GM12892 (cell line): ENCODE measurements at places on chromosomes 13 and 19.

DNA sequence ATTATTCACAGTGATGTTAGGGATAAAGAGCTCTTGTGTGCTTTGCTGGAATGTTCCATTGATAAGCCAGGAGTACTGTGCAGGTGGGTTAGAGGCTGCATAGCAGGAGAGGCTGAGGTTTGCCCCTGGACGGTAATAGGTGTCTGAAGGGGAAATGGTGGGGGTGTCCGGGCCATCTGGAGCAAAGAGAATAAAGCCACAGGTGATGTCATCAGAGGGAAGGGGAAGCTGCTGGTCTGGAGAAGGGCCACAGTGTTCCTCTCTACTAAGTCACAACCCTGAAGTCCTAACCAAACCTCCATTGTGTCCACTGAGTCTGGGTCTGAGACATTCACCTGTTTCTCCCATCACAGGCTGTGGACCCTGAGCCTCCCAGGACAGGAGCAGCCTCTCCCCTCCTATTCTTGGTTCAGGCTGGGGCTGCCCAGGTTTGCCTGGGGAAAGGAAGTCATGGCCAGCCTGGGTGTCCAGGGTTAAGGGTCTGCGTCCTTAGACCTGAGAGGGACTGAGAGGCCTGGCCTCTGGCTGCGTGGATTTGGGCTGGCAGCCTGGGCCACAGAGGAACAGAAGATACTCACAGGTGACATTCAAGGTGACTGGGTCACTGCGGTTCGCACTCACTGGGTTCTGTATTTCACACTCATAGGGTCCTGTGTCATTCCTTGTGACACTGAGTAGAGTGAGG lies 6.8 kb downstream of the CEACAM1 start:
- no peak for DNase-seq

- no peak for DNase-seq
Measured at GRCh38 chr13:34308725-34309124, 490.8 kb downstream of the RFC3 start.

DNA sequence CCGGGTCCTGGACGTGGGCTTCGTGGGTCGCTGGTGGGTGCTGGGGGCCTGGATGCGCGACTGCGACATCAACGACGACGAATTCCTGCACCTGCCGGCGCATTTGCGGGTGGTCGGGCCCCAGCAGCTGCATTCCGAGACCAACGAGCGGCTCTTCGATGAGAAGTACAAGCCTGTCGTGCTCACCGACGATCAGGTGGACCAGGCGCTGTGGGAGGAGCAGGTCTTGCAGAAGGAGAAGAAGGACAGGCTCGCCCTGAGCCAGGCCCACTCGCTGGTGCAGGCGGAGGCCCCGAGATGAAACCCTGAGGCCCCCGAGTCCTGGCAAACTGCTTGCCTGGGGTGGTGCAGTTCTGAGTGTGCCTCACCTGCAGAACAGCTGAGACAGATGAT lies 787 bp downstream of the TIMM29 start:
- DNase-seq = no peak

DNA sequence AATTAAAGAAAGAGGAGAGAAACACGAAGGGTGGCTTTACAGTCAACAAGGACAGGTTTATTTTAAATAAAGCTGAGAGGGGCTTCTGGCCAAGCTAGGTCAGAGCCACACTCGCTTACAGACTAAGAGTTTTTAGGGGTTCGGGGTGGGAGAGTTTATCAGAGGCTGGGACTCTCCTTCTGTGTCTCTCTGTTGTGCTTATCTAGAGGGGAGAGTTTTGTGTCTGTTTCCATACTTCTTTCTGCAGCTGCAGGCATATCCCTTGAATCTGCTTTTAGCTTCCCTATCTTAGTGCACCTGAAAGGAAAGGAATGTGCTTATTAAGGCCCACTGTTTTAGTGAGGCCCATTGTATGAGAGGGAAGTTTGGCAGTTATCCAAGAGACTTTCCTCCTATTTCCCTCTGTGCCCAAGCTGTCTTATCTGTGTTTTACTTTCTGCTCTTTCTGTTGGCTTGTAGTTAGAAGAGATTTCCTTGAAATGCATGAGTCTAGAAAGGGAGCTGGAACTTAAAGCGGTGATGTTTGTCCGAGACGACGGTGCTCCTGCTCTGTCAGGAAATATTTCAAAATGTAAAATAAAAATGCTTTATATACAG lies 275.3 kb downstream of the KCTD12 start:
- DNase-seq = no peak

DNA sequence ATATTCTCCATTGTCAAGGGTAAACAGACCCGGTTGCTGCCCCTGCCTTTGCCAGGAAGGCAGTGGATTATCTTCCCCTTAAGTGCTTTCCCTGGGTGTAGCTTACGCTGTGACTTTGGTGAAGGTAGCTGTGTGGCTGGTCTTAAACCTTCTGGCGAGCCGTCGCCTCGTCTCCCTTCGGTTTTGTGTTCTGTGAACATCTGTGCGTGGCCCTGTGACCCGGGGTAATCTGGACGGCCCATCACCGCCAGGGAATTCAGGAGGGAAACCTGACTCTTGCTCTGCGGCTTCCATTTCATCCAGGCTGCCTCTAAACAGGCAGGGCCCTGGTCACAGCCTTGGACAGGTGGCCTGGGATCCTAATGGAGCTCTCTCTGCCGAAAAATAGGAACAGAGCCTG lies 78.7 kb downstream of the SHISA2 start:
- no peak for DNase-seq

GRCh38 chr19:9362905-9363304 lies at the start of gene ZNF177:
TSS of gene ZNF177 (plus strand) at chr19:9363013. CDS start at chr19:9378312, 15,299 bp downstream.
- no peak for DNase-seq

DNA sequence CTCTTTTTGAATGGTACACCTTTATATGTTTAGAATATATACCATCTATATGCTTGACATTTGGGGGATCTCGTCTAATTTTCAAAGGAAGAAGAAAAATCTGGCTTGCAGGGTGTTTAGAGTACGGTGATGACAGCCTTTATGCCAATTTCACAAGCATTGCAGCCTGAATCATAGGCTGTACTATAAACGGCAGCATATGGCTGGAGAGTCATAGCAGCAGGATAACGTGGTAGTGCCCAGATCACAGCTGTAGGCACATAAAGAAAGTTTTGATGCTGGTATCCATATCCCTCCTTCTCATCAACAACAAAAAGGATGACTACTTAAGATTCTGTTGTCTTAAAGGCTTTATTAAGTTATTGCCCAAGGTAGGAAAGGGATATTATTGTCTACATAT lies 253.0 kb downstream of the PCDH9 start:
- no peak for DNase-seq

DNA sequence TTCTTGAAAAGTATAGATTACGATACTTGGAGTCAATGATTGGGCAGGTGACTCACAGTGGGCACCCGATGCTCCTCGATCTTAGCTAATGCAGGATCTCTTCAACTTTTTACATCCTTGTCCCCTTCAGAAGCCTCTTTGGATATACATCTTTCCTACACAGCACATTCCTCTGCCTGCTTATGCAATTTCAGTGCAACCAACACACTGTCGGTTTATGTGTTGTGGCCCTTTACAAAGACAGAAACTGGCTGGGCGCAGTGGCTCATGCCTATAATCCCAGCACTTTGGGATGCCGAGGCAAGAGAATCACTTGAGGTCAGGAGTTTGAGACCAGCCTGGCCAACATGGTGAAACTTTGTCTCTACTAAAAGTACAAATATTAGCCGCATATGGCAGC lies 2.6 kb downstream of the GPR42 start:
- DNase-seq = no peak

DNA sequence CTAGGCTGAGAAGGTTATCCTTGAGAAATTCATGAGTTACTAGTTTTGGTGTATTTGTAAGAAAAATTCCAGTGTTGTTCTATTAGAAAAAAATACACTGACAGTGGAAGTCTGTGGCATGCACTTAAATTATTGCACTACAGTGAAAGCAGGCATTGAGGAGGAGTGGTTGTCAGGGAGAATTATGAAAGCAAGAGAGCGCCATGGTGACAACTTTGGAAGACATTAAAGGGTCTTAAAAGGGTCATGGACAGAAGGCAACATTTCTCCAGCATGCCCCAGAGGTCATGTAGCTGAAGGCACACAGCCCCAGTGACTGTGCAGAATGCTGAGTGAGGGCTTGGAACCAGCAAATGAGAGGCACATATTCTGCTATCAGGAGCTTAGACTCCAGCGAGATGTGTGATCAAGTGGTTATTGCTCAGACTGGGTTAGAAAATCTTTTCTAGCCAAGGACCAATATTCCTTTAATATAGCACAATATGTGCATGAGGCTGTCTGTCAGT lies 292.7 kb downstream of the OLFM4 start:
- DNase-seq = no peak

GRCh38 chr19:14412996-14413692 lies 6.0 kb downstream of the DDX39A start:
- no peak for DNase-seq
